Mucosa of gallbladder (tissue), 1 donor: ENCODE measurements at places on chromosomes 7 and 10. TPM values are rescaled to one million over a fixed set of nuclear protein-coding genes. Genes with fewer than 3 reads are reported as not detected.

Gene HABP2
- 296 TPM for total RNA-seq

Gene GRID1
- 6.3 TPM for total RNA-seq

DNA sequence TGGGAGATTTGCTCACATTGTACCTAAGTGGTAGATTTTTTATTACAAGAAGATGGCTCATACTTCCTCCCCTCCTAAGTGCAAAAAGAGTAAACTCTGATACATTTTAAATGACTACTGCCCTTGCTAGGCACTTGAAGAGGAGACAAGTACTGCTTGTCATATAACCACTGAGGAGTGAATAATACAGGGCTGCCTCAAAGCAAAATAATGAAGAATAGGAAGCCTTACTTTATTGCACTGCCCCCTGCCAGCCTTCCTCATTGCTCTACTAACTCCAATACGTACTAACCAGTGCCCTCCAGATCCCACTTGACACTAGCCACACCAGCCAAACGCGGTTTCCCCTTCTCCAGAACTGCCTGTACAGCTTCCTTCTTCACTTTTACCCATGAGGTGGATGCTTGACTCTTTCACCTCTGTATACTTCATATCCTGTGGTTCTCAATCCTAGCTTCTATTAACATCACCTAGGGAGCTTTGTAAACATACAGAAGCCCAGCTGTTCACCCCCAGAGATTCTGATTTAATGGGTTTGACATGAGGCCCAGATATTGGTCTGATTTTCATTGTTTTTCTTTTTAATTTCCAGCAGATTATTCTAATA, 11.7 kb upstream of the MTERF1 start:
- DNase-seq = no peak

Gene WDFY4
- 8.7 TPM for total RNA-seq

DNA sequence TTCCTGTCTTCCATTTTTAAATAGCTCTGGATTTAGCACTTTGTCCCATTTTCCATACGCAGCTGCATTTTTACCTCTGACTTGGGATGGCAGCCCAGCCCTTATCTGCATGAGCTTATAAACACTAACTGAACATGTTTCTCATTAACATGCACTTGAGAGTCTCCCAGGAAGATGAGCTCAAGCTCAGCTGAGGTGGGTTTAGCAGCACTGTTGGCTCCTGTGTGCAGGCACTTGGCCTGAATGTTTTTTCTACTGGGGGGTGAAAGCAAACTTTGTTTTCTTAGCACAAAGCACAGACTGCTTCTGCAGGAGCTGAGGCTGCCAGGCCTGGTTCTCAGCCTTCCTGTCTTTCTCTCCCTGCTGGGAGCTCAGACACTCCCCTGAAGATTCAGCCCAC, 1093.6 kb upstream of the AUTS2 start:
- DNase-seq = peak; percentile 12

DNA sequence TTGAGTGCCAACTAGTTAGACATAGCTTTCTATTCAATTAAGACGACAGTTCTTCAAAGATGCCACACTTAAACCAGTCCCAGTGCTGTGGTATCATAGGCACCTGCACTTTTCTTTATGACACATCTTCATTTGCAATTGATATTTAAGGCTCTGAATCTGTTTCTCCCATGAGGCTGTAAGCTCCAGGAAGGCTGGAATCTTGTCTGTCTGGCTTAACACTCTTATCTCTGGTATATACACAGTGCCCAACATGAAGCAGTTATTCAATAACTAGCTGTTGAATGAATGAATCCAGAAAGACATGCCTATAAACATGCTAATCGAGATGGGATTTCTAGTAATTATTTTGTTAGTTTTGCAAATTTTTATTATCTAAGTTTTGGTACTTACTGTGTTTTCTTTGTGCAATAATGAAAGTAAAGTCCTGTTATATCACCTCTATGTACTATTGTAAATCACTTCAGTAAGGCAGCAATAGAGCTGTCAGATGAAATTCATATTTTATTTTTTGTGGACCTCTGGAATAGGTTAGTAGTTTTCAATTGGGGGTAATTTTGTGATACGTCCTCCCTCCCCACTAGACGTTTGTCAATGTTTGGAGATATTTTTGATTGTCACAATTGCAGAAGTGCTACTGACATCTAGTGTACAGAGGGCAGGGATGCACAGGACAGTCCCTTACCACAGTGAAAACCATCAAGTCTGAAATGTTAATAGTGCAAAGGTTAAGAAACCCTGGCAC, 51.3 kb upstream of the STEAP4 start:
- DNase-seq = no peak

GRCh38 chr7:128262273-128263028, 21.4 kb downstream of the LEP start:
- no peak for DNase-seq

Gene INA
- 0.40 TPM for total RNA-seq

GRCh38 chr10:43254881-43255633, 11.8 kb downstream of the RASGEF1A start:
- no peak for DNase-seq

DNA sequence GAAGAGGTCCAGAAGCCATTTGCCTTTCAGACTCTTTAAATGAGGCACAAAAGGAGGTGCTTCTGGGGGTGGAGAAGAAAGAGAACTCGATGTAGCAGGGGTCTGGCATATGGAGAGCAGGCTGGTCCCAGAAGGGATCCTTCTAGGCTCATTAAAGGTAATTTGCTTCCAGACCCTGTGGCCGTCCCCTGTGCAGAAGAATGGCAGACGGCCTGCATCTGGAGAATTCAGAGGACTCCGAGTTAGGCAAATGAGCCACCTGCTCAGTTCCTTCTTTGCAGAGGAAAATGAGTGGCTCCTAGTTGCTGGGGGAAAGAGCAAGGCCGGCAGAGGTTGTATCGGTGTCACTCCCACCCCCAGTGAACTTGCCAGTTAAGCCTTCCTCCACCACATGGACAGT, 73.8 kb upstream of the FAM180A start:
- no peak for DNase-seq

DNA sequence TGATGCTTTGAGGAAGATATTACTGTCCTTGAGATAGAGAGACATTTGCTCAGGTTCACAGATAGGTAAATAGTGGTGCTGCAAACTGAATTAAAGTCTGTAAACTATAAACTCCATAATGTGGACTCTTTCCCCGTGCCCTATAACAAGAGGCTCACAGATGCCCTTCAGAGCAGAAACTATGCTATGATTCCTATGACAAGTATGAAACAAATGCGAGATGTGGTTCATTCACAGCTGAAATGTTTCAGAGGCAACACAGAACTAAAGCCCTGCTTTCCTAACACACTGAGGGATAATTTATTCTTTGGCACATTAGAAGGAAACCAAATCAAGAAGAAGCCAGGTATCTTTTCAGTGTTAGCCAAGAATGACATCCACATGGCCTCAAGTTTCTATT, 13.4 kb downstream of the CHUK start:
- no peak for DNase-seq

DNA sequence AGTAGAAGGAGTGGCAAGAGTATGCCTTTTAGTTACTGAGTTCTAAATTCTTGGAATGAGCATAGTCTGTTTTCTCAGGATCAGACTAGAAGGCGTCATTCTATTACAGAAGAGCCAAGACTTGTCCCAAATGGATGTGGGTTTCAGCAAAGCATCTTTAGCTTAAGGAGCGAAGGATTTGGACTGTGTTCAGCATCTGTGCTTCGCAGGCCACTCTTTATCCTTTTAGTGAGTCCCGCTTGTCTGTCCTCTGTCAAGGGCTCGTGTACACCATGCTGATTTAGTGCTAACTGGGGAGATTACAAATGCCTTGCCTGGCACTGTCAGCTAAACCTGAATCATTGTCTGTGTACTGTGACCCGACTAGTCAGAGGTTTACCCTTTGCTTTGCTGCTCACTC, 465.7 kb downstream of the AUTS2 start:
- no peak for DNase-seq

Gene EXOC4
- 71.3 TPM for total RNA-seq

Gene NPC1L1
- total RNA-seq = 61.3 TPM

DNA sequence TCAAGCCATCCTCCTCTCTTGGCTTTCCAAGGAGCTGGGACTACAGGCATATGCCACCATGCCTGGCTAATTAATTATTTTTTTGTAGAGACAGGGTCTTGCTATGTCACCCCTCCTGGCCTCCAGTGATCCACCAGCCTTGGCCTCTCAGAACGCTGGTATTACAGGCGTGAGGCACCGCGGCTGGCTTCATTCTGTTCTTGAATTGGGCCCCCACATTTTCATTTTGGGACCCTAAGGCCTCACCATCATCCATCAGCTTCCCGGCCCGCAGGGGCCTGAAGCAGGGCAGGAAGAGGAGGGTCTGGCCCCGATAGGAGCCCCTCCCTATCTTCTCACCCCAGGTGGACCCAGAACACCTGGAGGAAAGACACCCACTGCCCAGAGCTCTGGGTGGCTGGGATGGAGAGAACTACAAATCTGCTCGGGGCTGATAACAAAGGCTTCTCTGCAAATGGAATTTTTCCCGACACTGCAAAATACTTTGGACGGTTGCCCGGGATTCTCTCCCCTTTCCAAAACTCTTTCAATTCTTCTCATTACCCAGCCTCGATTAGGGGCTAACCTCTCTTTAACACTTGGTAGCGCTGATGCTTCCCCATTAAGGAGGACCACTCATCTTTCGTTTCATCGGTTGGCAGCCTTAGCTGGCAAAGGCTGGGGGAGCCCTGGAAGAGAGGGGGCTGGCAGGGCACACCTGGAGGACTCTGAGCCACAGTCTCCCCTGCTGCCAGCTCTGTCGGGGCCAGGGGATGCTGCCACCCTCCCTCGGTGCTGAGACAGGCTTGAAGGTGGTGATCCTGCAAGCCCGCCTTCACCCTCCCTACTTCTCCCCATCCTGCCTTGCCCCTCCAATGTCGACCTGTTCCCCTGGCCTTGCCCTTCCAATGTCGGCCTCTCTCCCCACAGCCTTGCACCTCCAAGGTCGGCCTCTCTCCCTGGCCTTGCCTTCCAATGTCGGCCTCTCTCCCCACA, 81.0 kb upstream of the GNA12 start:
- no peak for DNase-seq

- no peak for DNase-seq
These were observed 97.9 kb downstream of the TSPAN12 start for GRCh38 chr7:120760050-120760449.

Gene ARL3
- 11.1 TPM for total RNA-seq

DNA sequence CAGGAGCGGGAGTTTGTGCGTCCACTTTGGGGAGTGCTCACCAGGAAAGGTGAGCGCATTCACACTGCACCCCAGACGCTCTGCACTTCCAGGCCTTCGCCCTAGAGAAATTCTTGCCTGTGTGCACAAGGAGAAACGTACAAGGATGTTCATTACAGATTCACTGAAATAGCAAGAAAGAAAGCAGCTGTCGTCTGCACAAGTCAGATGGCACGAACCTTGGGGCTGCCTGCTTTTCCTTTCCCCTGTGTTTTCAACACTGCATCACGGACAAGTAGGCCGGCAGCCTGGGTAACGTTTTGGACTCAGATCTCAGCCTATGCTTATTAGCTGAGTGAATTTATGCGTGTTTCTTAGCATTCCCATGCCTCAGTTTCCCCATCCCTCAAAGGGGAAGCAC, 546.8 kb upstream of the FOXK1 start:
- no peak for DNase-seq

DNA sequence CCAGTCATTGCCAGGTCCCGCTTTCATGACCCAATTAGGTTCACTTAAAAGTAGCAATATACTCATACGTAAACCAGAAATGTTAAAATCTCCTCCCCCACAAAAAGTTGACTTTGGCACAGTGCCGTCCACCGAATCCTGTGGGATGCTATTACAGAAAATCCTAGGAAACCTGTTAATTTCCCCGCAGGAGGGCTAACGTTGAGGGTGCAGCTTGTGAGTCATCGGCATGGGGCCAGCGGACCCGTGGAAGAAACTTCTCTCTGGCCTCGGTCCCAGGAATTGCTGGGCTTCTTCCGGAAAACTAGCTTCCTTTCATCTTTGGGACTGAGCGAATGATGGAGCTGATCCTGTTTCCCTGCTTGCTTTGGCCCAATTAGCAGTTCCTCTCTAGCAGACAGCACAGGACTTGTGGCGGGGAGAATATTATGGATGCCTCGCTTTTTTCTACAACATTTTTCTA, 13.5 kb downstream of the CRYGN start:
- peak; percentile 76 for DNase-seq

- no peak for DNase-seq
These were observed 70.6 kb upstream of the PIK3CG start for GRCh38 chr7:106794276-106795083.

GRCh38 chr10:5147255-5147980, 37.5 kb downstream of the AKR1C8 start:
- peak; percentile 65 for DNase-seq

GRCh38 chr7:155533827-155534690, 12.3 kb downstream of the CNPY1 start:
- no peak for DNase-seq

Gene TDRD1
- 2.0 TPM for total RNA-seq

DNA sequence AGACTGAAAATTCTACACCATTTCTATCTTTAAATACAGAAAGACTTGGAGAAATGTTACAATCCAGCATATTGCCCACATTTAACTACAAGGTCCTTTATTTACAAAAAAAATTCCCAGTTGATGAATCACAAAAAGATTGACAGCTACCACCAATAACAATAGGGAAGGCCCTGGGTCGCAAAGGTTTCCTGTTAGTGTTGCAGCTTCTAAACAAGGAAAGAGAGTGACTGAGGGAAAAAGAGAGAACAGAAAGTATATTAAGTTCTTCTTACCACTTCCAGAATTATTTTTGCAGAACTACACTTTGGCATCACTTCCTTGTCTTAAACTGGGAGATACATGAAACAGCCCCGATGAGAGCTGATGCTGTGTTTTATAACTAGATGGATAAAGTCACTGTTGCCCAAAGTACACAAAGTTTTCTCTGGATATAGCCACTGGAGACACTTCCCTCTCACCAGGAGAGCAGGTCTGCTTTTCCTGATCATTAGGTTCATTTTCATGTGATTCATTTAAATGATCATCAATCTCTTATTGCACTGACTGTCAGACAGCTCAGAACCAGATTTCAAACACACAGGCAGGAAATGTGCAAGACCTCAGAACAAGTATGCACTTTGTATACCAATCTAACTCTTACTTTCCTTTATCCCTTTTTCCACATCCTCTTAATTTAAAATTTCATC, 57.0 kb downstream of the SHTN1 start:
- DNase-seq = no peak

DNA sequence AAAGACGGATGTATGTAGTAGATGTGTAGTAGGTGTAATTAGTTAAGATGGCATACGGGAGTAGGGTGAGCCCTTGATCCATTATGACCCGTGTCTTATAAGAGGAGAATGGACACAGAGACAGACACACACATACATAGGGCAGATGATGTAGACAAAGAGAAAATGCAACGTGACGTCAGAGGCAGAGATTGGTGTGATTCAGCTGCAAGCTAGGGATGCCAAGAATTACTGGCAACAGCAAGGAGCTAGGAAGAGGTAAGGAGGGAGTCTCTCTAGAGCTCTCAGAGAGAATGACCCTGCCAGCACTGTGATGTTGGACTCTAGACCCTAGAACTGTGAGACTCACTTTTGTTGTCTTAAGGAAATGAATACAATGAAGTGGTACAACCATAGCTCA, 247.0 kb upstream of the HABP2 start:
- no peak for DNase-seq
